ENCODE measurements at places on chromosomes 1 and 21.
A peak's percentile ranks its signal among the peaks of the same experiment; 100 is the strongest.

DNA sequence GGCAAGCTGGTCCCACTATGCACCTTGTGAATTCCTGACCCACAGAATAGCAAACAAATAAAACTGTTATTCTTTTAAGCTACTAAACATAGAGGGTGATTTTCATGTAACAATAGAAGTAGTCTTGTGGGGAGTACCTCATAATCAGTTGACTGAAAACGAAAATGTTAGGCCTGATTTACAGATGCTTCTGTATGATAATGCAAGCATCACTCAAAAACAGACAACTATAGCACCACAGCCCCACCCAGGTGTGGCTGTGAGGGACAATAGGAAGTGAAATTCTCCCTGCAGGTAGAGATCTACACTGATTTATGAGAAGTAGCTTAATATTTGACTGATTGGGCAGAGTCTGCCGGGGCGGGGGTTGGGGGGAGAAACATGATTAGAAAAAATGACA, 26.5 kb upstream of the KRTAP19-8 start:
- no peak for DNase-seq

- no peak for DNase-seq
These were observed 30.1 kb upstream of the PTGFRN start for GRCh38 chr1:116879478-116880133.

DNA sequence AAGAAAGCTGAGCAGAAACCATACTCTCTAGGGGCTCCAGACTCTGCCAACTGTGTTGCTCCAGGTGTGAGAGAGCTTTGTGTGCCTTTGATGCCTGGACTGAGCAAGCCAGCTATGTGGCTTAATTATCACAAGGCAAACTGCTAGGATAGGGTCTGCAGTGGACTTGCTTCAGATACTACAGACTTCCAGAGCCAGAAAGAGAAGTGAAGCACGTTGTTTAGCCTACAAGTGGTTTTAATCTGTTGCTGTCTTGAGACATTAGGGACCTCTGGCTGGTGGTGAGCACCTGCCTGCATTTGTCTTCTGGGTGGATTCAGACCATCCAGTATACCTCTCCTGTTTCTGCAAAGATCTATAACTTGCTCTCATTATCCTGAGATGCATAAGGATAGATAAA, 353.4 kb upstream of the PLXNA2 start:
- no peak for DNase-seq

- no peak for DNase-seq
These were observed 186.6 kb downstream of the KAZN start for GRCh38 chr1:14784790-14785773.

DNA sequence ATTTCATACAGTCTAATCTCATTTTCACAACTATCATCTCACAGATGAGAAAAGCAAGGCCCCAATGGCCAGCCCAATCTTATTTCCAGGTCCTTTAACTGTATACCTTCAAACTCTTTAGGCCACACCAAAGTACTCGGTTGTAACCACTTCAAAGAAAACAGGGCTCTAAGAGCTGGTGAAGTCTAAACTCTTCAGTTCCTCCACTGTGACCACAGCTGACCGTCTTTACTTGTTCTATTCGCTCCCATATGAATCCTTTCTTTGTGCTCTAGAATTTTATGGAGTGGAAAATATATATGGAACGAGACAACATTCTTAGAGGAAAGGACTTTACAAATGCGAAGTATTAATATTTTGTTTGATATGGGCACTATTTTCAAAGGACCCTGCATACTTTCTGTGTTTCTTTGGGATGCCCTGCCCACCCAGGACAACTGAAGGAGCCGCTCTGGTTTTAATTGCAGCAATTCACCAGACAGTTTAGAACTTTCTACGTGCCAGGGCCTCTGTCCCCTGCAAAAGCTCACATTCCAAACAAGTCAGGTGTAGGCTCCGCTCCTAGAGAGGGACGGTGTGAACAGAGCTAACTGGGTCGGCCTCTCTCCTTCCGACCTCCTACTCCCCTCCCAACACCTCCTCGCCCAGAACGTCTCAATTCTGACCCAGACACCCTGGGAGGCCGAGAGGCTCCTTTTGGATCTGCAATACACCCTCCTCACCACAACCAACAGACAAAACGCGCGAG, 15.7 kb downstream of the IER5 start:
- DNase-seq = no peak

GRCh38 chr1:227453631-227454355, 109.6 kb upstream of the ZNF678 start:
- DNase-seq = no peak

DNA sequence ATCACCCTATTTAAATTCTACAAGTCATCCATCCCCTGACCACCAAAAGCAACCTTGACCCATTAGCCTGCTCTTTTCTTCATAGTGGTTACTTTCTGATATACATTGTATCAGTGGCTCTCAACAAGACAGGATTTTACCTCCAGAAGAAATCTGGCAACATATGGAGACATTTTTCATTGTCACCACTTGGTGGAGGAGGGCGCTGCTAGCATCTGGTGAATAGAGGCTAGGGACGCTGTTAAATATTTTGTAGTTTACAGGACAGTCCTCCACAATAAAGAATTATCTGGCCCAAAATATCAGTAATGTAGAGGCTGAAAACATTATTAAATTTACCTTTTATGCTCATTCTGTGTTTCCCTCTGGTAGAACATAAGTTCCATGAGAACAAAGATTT, 6.1 kb downstream of the HSPA13 start:
- no peak for DNase-seq

DNA sequence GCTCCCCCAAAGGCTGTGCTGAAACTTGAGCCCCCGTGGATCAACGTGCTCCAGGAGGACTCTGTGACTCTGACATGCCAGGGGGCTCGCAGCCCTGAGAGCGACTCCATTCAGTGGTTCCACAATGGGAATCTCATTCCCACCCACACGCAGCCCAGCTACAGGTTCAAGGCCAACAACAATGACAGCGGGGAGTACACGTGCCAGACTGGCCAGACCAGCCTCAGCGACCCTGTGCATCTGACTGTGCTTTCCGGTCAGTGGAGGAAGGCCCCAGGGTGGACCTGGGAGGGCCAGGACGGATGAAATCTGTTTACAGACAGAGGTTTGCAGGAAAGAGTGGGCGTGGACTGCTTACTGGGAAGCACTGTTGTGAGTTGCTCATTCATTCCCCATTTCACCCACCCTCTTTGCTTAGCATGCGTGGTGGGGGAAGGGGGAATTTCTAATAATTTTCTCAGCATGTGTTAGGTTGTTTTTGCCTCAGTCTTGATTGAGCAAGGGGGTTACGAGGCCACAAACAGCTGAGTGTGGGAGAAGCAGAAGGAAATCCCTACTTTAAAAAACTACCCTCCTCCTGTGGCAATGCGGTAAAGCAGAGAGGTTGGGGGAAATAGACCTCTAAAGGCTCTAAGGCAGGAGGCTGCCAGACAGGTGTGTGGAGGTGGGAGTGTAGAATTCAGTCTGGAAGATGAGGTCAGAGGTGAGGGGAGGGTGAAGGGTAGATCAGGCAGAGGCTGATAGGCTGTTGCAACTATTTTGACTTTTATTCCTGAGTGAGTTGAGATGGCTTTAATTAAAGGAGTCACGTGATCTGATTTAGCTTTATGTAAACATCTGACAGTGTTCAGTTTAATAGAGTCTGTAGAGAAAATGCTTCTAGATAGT, 1.3 kb downstream of the FCGR2A start:
- no peak for DNase-seq

- DNase-seq = no peak
These were observed 357.8 kb upstream of the SGIP1 start for GRCh38 chr1:66176012-66176715.

- no peak for DNase-seq
These were observed 29.8 kb upstream of the RC3H1 start for GRCh38 chr1:174051956-174052355.

DNA sequence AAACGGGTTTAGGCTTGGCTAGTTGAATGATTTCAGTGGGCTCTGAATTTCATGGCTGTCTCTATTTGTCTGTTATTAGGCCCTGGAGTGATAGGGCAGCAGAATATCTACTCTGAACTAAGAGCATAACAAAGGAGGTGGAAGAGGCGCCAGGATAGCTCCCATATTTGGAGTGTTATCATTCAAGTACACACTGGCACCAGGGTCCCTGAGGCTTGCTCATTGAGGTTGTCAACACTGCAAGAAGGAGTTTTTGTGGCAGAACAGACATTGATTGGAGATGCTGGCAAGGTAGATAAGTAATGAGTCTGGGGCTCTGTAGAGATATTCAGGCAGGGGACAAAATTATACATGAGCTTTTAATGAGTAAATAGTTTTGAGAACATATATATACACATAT, 1748.4 kb downstream of the MRPL39 start:
- DNase-seq = no peak

GRCh38 chr1:208962867-208963266, 620.6 kb upstream of the CAMK1G start:
- no peak for DNase-seq

- no peak for DNase-seq
These were observed 41.7 kb downstream of the RNF2 start for GRCh38 chr1:185087101-185087500.

GRCh38 chr21:34779860-34780259, 111.1 kb downstream of the CLIC6 start:
- no peak for DNase-seq

GRCh38 chr1:168488138-168488537, 55.7 kb downstream of the XCL2 start:
- DNase-seq = no peak

- DNase-seq = no peak
These were observed 10.5 kb upstream of the IGFN1 start for GRCh38 chr1:201180141-201180540.

GRCh38 chr1:17671314-17671705, 83.8 kb upstream of the ACTL8 start:
- no peak for DNase-seq

- no peak for DNase-seq
These were observed 3.2 kb upstream of the RWDD3 start for GRCh38 chr1:95230768-95231191.

- DNase-seq = peak; percentile 85
These were observed 34.8 kb downstream of the KCNQ4 start for GRCh38 chr1:40818264-40818961.

DNA sequence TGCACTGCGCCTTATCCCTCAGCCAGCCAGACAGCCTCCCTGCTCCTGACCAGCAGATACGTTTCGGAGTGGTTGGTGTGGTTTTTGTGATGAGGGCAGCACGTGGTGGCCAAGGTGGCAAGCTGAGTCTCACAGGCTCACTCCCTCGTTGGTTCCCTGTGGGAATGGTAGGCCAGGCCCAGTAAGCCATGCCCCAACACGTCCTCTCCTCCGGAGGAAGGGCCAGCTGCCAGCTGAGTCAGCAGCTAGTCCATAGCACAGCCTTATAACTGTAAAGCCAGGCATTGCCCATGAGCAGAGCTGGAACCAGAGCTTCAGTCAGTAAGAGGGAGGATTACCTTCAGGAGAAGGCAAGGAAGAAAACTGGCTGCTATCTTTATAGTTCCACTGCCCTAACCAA, 29.5 kb downstream of the SZRD1 start:
- no peak for DNase-seq

GRCh38 chr1:3858231-3858981, 1.1 kb downstream of the DFFB start:
- DNase-seq = no peak

DNA sequence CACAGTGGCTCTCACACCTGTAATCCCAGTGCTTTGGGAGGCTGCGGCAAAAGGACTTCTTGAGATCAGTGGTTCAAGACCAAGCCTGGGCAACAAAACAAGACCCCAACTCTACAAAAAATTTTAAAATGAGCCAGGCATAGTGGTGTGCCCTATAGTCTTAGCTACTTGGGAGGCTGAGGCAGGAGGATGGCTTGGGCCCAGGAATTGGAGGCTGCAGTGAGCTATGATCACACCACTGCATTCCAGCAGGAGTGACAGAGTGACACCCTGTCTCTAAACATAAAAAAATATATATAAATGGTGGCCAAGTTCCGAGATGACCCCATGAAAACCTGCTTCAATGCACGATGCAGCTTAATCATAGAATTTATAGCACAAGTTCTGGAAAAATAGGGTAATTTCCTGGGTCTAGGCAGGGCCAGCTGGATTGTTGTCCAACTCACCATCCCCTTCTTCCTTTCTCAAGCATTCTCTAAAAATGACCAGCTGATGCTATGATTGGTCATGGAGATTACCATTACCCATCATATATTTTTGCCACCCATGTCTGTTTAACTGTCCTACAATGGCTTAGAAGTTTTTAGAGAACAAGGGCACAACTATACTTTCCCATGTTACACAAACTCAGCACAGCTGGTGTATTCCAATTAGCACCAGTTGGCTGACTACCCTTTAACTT, 5.3 kb upstream of the GNPAT start:
- DNase-seq = no peak

DNA sequence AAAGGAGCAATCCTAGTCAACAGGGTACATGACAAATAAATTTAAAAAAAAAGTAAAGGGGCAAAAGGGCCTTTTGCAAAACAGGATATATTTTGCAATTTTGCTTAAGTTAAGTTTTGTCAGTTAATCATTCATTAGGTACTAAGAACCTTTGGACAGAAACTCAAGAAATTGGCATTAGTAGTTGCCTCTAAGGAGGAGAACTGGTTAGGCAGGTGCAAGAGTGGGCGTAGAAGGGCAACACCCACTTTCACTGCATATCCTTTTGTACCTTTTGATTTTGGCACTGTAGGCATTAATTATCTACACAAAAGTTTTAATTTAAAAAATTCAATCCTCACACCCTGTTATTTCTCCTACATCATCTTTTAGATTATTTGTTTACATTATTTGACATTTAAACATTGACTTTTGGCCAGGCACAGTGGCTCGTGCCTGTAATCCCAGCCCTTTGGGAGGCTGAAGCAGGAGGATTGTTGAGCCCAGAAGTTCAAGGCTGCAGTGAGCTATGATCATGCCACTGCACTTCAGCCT, 4.3 kb downstream of the DDAH1 start:
- DNase-seq = no peak

DNA sequence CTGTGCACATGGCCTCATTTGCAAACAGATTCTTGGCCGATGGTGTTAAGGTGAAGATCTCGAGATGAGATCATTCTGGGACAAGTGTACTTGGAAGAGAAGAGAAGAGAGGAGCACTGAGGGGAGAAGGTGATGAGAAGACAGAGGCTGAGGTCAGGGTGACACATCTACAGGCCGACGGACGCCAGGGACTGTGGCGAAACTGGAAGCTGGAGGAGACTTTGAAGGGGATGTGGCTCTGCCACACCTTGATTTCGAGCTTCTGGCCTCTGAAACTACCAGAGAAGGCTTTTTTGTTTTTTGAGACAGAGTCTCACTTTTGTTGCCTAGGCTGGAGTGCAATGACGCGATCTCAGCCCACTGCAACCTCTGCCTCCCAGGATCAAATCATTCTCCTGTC, 137.5 kb upstream of the TMEM51 start:
- no peak for DNase-seq
